ENCODE measurements at places on chromosomes 5 and 9.

DNA sequence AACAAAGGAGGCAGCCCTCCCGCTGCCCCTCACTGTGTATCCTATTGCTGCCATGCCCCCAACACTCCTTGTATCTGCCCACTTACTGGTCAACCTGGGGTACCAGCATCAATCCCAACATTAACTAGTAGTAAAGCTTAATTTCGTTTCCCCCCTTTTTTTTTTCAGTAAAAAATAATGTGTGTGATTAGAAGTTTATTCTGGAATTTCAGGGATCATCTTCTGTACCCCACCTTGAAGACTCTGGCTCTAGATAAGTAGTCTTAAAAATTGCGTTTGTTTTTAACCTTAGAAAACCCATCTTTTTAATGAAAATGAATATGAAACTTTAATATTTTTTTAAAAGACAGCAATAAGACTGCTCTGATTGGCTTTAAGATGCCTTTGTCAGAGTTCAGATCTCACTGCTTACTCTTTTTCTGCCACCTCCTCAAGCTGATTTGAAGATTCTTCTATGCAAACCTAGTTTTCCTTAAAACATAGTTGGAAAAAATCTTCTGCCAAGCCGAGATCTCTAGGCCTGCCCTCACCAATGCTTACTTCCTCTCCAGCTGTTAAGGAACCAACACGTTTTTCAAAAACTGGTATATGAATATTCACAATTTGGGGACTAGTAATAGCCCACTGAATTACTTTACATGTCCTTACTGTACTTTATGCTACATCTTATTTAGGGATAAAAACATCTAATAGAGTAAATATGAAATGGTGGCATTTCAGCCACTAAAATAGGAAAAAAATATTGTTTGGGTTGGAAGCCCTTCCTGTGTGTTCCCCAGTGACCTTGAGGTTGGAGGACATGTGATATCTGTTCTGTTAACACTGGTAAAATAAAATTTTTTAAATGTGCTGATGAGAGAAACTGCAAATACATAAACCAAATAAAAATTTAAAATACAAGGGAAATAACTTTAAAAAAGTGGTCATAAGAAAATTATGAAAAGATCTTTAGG, 4.0 kb upstream of the RHOBTB3 start:
- no peak for DNase-seq

- DNase-seq: no peak
These were observed 184.0 kb upstream of the ACTBL2 start for GRCh38 chr5:57666582-57666981.

GRCh38 chr5:168128557-168128956, 162.9 kb upstream of the WWC1 start:
- DNase-seq: no peak

GRCh38 chr5:71782771-71783770, 64.0 kb downstream of the CARTPT start:
- peak; percentile 85 for DNase-seq
